ENCODE measurements at places on chromosomes 11 and 22. TPM values are rescaled to one million over a fixed set of nuclear protein-coding genes. Genes with fewer than 3 reads are reported as not detected.

IGLL5 gene
- not detected for total RNA-seq

TCF20 gene
- total RNA-seq, result 96.0 TPM

ABTB2 gene
- 24.6 TPM for total RNA-seq

TEX54 gene
- total RNA-seq, result not detected

PLAAT3 gene
- 261 TPM for total RNA-seq

- H3K27me3 ChIP-seq, result peaks cover 82% of the 10 kb centered on the region
- H3K27ac ChIP-seq, result no peak overlapping the region
Observed at GRCh38 chr11:123545726-123546270, 108.6 kb downstream of the SCN3B start.

DNA sequence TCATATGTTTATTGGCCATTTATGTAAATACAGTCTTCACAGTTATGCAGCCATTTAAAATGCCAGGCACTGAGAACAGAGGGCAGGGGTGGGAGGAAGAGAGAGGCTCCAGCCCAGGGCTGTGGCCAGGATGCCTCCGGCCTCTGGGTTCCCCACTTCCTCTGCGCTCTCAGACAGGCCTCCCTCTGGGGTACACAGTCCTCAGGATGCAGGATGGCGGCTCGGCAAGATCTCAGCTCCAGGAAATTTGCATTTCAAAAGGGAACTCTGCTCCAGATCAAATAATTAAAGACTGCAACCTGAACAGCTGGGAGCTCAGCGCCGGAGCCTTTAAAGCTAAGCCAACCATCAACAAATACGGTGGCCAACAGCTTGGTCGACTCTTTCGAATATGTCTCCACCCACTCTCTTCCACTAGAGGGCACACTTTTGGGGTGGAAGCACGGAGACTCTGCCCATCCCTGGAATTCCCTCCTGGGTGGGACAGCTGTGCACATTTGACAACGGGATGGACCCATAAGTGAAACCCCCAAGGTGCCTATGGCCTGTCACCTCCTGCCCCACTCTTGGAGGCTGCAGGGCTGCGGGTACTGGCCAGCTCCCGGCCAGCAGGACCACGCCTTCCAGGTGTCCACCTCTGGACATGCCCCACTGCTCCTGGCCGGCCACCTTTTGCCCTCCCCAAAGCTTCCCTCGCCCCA lies 1044.7 kb downstream of the BRD1 start:
- no peaks in the 10 kb centered on the region for H3K4me1 ChIP-seq
- no peak overlapping the region for H3K4me3 ChIP-seq
- no peak overlapping the region for H3K27ac ChIP-seq
- no peaks in the 10 kb centered on the region for H3K36me3 ChIP-seq
- no peak for DNase-seq

- H3K4me3 ChIP-seq, result no peak overlapping the region
- H3K4me1 ChIP-seq, result no peaks in the 10 kb centered on the region
- DNase-seq, result no peak
- H3K27me3 ChIP-seq, result no peaks in the 10 kb centered on the region
- H3K27ac ChIP-seq, result no peak overlapping the region
Observed at GRCh38 chr22:48489551-48490499, 1337.8 kb downstream of the BRD1 start.

- H3K4me3 ChIP-seq, result no peak overlapping the region
- H3K27me3 ChIP-seq, result no peaks in the 10 kb centered on the region
- peaks cover 87% of the 10 kb centered on the region for H3K4me1 ChIP-seq
Observed at GRCh38 chr22:29623059-29623458, 19.6 kb downstream of the NF2 start.

- H3K27me3 ChIP-seq, result no peaks in the 10 kb centered on the region
- H3K4me3 ChIP-seq, result no peak overlapping the region
- DNase-seq, result no peak
- peaks cover 5% of the 10 kb centered on the region for H3K36me3 ChIP-seq
- H3K4me1 ChIP-seq, result no peaks in the 10 kb centered on the region
Observed at GRCh38 chr11:70682760-70683159, 284.4 kb downstream of the CTTN start.

DNA sequence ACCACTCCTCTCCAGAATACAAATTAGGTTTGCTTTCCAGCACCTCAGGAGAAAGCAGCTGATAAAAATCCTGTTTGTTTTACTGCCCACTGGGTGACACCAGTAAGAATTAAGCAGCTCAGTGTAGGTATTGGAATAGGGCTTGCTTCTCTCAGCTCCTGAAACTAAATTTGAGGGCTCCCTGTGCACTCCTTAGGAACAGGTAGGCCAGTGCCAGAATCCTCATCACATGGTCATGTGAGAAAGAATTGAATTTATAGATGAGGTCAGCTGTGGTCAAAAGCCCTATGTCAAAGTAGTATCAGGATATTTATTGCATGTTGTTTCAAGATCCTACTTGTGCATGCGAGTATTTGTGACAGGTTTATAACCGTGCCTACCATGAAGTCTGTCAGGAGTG lies 1.0 kb downstream of the PRSS23 start:
- peaks cover 16% of the 10 kb centered on the region for H3K36me3 ChIP-seq
- H3K27me3 ChIP-seq, result no peaks in the 10 kb centered on the region
- peak overlapping the region; percentile 74 for H3K4me3 ChIP-seq
- DNase-seq, result no peak
- peaks cover 9% of the 10 kb centered on the region for H3K4me1 ChIP-seq
- H3K27ac ChIP-seq, result no peak overlapping the region

DNA sequence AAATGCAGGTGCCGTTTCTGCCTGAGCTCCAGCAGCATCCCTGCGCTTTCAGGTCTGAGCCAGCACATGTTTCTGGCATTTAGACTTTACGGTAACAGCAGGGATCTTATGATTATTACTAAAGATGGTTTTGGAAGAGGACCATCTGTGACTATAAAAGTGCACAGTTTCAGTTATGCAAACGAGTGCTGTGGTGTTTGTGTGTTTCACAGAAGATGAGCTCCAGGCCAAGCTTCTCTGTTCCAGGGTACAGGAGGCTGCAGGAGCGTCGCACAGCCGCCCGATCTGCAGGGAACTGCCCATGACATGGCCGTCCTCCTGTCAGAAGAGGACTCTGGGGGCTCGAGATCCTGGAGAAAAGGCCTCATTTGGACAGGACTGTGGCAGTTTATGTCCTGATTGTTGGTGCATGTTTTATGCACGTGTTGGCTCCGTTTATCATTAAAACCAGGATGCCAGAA lies 297.3 kb downstream of the TBC1D22A start:
- H3K4me1 ChIP-seq, result no peaks in the 10 kb centered on the region
- no peaks in the 10 kb centered on the region for H3K27me3 ChIP-seq
- peaks cover 9% of the 10 kb centered on the region for H3K36me3 ChIP-seq
- no peak overlapping the region for H3K27ac ChIP-seq

- H3K4me3 ChIP-seq, result no peak overlapping the region
- no peak overlapping the region for H3K27ac ChIP-seq
- peaks cover 62% of the 10 kb centered on the region for H3K36me3 ChIP-seq
- H3K4me1 ChIP-seq, result no peaks in the 10 kb centered on the region
Observed at GRCh38 chr22:41596776-41597634, 7.4 kb upstream of the PMM1 start.

Measured in Calu3 (cell line).